Stimulated activated CD8-positive, alpha-beta memory T cell treated with anti-CD3 and anti-CD28 coated beads, Interleukin-4, amount 100 ng/mL, for 1 hour (primary cell): ENCODE measurements at places on chromosomes 3 and 15.

- DNase-seq = no peak
Observed at GRCh38 chr15:69337138-69337537, 38.4 kb downstream of the PAQR5 start.

DNA sequence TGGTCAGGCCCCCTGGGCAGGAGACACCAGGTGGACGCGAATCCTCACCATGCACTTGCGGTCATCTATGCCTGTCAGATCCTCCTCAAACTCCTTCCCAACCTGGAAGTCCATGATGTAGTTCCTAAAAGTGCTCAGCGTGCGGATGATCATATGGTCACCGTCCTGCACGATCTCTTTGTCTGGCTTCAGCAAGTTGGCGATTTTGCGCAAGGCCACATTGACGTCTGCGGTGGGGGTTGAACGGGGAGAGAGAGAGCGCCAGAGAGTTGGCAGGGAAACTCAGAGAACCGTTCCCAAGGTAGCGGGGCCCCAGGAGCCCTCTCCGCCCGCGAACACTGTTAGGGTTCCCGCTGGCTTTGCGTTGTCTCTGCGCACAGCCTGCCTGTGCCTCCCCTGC, 809 bp downstream of the RBP1 start:
- no peak for DNase-seq

- no peak for DNase-seq
Observed at GRCh38 chr15:37103163-37103435, 2.8 kb upstream of the MEIS2 start.

GRCh38 chr3:179565496-179565895, 2.8 kb downstream of the ACTL6A start:
- DNase-seq = no peak

DNA sequence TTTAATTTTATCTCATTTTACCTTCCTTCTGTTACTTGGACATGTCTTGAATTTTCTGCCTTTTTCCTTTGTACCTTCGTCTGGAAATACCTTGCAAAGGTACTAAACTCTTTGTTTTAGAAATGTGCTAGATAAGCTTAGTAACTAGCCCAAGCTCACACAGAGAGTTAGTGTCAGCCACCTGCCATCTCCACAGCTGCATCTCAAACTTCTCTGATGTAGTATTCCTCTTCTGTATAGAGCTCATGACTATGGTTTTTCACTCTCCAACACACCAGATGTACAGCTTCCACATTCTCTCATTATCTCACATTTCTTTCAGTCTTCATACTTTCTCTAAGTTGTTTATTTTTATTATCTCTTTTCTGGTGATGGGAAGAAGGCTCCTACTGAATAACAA, 516.6 kb upstream of the ROBO2 start:
- DNase-seq = no peak

GRCh38 chr3:197495059-197495455, 60.7 kb downstream of the BDH1 start:
- no peak for DNase-seq

- DNase-seq = no peak
Observed at GRCh38 chr3:53238886-53239285, 16.9 kb downstream of the TKT start.

GRCh38 chr3:11844891-11845290, 1.8 kb downstream of the TAMM41 start:
- no peak for DNase-seq

DNA sequence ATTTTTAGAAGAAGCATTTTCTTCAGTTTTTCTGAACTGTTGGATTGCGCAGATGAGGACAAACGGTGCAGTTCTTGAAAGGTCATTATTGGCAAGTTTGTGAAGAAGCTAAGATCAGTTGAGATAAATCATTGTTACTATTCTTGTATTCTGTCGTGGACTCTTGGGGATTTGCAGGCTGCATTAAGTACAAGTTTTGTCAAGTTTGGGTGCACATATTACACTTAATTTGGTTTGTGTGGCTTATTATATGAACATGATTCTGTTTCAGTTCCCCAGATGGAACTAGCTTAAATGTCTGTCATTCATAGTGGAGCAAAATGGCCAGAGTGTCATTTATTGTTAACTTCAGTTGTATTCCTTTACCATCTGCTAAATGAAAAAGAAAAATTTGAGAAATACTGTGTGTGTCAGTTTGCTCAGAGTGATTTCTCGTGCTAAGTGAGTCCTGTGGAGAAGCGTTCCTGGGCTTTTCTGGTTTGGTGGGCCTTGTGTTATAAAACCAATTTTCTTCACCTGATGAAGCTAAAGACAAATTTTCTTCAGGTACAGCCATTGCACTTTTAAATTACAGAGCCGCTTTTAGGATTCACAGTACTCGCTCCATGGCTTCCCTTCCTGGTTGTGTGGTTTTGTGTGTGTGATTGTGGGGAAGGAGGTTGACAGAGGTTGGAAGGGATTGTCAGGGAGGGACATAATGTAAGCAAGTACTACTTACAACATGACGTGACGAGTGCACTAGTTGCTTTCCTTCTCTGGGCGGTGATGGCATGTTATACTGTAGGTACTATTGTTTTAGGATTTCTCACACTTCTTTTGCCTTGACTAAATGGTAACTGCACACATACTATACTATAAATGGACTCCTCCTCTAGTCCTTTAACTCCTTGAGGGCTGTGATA, 1.7 kb downstream of the AKAP13 start:
- no peak for DNase-seq

GRCh38 chr3:172210355-172210754, 171.0 kb downstream of the FNDC3B start:
- no peak for DNase-seq

GRCh38 chr3:132981719-132982118, 56.5 kb upstream of the TMEM108 start:
- DNase-seq = no peak

GRCh38 chr3:57169872-57170623, 4.9 kb upstream of the IL17RD start:
- DNase-seq = peak; percentile 30

GRCh38 chr3:33044676-33045075, 52.3 kb downstream of the GLB1 start:
- no peak for DNase-seq
